ENCODE measurements at places on chromosomes 13 and 19.

DNA sequence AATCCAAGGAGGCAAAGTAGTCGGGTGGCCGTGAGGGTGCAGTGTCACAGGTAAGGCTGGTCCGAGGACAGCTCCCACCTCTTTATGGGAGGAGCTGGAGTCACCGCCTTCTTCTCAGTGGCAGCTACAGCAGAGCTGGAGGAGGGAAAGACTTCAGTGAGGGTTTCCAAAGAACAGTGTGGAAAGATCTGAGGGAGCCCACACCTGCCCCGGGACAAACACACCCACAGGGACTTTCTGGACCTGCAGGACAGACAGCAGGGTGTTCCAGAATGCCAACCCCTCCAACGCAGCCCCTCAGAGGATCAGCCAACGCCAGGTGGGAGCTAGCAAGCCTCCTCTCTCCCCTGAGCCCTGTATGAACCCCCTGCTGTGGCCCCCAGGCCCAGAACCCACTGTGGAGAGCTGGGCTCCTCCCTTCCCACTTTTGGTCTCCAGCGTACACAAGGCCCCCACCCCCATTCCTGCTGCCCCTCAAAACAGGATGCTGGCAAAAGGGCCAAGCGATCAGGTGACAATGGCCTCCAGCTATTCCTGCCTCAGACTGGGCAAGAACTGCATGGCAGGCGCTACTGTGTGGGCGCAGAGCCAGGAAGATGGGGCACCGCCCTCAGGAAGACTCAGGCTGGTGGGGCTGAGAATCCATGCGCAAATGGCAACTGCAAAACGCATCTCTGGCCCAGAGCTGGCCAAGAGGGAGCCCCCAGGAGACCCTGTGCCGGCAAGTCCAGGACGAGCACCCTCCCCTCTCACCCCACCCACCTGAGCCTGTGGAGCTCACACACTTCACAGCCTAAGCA lies 3.5 kb upstream of the CD320 start:
- DNase-seq: no peak

DNA sequence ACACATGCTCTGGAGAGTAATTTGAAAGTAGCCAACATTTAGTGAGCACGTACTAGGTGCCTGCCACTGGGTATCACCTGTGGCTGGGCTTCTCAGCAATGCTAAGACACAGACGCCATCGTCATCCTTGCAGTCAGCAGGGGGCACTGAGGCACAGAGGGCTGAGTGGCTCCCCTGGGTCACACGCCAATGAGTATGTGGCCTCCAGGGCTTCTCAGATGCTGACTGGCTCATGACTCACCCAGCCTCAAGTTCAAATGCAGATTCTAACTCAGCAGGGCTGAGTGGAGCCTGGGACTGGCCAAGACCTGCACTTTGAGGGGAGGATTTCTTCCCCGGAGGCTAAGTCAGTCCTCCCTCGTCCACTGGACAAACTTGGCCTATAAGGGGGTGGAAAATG lies 115.1 kb upstream of the CACNA1A start:
- peak; percentile 71 for DNase-seq

DNA sequence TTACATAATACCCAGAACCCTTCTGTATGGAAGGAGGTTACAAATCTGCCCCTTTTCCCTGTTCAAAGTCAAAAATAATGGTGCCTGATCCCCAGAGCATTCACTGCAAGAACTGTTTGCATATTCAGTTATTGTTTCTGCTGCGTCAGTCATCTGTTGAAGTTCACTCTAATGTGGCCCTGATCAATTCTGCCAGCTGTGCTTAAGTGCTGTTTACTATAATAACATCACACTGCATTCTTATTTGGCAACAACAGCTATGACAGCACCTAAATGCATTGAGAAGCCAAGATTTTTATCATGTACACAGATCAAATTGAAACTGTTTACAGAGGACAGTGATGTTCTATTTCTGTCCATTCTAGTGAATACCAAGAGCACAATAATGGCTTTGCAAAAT lies 115.9 kb downstream of the DACH1 start:
- DNase-seq: no peak

DNA sequence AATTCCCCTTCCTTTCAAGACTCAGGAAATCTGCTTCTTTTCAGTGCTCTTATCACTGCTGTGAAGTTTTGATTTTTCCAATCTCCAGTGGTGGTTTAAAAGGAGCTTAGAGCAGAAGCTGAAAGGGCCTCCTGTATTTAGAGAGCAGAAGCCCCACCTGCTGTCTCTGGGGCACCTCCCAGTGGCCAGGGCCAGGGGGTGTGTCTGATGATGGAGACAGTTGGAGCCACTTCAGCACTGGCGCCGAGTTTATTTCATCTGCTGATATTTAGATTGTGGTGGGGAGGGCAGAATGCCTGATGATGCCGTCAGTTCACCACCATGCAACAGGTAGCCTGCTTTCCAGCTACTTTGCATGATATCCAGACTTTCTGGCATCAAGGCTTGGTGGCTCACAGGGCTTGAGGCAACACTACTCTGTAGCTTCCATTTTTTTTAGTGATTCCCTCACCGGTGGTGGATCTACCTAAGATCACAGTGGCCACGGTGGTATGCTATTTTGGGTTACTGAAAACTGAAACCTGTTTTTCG lies 371.9 kb downstream of the KCNRG start:
- DNase-seq: peak; percentile 45

- DNase-seq: no peak
These were observed 136.0 kb downstream of the DCLK1 start for GRCh38 chr13:35995136-35995535.

GRCh38 chr13:67763384-67763783 lies 533.2 kb upstream of the PCDH9 start:
- no peak for DNase-seq

DNA sequence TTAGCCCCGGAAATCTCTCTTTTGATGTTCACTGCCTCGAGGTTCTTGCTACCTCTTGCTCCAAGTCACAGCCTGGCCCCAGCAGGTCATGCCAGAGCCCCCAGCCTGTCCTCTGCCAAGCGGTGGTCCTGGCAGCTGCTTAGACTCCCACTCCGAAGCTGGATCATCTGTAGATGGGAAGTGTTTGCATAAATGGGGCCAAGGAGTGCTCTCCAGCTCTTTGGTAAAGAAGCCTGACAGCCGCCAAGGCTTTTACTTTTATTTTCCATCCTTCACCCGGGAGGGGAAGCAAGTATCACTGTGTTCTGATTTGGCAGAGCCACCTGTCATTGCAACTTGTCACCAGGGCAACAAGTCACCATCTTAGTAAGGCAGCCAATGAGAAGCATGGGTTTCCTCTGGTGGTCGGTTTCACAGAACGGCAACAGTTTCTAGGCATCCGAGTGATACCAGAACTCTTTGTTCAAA lies 10.6 kb upstream of the RETN start:
- peak; percentile 65 for DNase-seq

GRCh38 chr19:10670876-10671804 lies 17.0 kb downstream of the ILF3 start:
- no peak for DNase-seq

DNA sequence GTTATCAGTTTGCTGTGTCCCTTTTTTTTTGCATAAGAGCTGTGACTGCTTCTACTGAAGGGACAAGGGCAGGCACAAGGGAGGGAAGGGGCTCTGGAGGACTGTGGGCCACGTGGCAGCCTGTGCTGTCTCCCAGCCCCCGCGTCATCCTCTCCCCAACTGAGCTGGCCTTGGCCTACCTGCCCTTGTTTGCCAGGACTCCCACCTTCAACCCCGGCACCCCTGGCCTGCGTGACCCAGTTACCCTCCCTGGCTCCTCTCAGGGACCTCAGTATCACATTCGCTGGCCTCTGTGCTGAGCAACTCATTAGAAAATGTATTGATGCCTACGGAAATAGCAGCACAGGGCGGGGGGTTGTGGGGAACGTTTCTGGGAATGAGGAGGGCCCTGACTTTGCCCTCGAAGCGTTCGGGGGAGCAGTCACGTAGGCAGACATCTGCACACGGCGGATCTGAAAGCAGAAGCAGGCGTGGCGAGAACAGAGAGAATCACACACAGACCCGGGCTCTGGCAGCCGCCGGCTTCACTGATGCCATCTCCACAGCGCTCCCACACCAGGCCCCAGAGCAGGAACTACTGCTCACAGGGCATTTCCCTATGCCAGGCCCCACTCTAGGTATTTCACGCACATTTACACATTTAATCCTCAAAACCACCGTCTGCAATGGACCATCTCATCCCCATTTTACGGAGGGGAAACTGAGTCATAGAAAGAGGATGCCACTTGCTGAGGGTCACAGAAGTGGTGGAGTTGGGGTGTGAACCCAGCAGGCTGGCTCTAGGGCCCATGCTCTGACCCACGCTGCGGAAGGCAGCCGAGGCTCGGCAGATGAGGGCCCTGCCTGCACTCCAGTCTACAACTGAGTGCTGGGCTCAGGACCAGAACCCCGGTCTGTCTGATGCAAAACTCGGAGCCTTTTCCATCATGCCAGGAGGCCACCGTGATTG lies 5.7 kb upstream of the ATF5 start:
- DNase-seq: no peak

DNA sequence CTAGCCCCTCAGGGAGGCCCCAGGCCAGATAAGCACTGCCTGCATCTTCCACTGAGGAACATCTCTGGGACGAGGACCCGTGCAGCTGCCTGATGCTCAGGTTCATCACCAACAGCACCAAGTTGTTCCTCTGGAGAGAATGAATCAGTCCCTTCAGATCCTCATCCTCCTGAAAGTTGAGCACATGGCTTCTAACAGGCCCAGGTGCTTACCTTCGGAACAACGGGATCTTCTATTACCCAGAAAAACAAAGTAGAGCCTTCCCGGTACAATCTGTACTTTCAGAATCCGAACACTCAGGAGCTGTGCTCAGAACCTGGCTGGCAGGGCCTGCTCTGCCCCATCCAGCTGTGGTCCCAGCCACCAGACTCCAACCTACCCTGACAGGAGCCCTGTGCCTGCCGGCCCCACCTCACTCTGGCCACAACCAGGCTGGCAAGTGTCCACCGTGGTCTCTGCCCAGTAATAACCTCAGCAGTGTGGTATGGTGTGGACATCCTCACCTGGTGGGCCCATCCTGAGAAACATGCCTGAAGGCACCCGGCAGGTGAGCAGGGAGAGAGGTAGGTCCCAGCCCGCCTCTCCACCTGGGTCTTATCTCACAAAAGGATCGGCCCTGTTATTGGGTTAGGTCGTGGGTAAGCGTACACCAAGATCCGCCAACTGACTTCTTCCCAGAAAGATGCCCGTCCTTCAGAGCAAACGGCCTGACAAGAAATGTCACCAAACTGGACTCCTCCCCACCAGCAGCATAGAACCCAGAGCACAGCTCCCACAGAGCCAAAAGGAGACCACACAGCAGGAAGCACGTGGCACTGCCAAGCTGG lies 34.1 kb downstream of the ELL start:
- no peak for DNase-seq

- peak; percentile 22 for DNase-seq
These were observed 666 bp downstream of the POMP start for GRCh38 chr13:28659621-28659970.

- no peak for DNase-seq
These were observed 109.9 kb downstream of the RBM26 start for GRCh38 chr13:79295906-79296706.

GRCh38 chr13:74920361-74920760 lies 561.6 kb downstream of the TBC1D4 start:
- DNase-seq: no peak

- DNase-seq: no peak
These were observed 270.6 kb downstream of the SLITRK6 start for GRCh38 chr13:85528491-85529217.

GRCh38 chr19:16113727-16114126 lies 2.0 kb downstream of the RAB8A start:
- peak; percentile 30 for DNase-seq

DNA sequence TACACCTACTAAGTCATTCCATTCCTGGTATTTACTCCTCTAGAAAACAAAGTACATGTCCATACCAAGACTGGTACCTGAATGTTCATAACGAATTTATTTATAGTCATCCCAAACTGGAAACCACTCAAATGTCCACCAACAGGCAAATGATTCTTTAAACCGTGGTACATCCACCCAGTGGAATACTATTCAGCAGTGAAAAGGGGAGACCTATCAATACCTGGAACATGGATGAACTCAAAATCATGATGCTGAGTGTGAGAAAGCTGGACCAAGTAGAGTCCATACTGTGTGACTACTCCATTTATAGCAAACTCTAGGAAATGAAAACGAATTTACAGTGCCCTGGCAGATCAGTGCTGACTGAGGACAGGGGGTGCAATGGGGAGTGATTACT lies 11.9 kb upstream of the NAPA start:
- no peak for DNase-seq

- DNase-seq: no peak
These were observed 275.1 kb downstream of the DCLK1 start for GRCh38 chr13:35856084-35856483.

DNA sequence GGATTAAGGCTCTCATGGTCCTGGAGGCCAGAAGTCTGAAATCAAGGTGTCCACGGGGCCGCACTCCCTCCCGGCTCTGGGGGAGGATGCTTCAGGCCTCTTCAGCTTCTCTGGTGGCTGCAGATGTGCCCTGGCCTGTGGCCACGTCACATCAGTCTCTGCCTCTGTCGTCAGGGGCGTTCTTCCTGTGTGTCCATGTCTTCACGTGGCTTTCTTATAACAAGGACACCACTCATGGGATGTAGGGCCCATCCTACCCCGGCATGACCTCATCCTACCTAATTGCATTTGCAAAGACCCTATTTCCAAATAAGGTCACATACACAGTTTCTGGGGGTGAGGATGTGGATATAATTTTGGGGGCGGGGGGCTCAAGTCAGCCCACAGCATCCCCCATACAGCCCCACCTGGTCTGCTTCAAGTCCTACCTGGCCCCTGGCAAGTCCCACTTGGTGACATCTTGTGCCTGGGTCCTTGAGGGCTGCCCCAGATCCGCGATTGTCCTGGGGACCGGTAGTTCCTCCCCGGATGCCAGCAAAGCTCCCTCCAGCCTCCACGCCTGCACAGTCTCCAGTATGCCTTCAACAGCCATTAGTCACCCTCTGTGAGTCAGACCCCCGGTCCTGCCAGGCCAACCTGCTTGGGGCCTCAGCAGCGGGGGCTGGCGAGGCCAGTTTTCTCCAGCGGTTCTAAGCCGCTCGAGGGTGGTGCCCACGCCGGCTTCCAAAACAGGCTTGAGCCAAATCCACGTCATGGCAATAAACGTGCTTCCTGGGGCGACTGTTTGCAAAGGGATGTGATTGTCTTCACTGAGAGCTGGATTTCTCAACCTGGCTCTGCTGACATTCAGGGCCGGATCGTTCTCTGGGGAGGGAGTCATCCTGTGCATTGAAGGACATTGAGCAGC lies 32.2 kb downstream of the MYO9B start:
- DNase-seq: peak; percentile 15

DNA sequence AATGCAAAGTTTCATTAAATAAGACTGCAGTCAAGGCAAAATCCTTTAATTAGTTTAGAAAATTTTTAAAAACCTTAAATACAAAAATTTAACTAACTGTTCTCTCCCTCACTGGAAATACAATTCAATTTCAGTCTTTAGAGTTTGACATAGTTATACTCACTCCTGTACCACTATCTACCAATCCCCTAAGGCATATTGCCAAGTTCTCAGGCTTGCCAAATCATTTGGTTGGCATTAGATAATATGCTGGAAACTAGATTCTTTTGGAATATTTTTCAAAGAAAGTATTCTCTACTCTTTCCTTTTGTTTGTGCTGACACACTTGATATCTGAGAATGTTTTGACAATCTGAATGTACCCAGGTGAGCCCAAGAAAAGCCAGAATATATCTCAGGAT lies 77.2 kb downstream of the TSC22D1 start:
- DNase-seq: no peak
